ENCODE measurements at places on chromosomes 6 and 20.

DNA sequence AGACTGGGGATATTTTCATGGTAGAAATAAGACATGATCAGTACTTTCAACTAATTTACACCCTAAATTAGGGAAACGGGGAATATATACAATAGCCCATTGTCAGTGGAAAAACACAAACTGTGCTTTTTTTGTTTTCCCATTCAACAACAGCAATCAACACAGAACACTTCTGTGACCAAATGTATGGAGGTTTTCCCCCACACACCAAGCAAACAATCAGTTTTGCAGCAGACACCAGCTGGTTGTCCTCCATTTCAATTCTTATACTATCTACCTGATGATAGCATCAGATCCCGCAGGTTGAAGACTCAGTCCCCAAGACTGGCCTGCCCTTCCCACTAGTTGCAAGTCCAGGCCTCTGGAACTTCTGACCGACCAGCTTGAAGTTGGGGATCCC lies 4.5 kb downstream of the HINT3 start:
- no peak for DNase-seq

GRCh38 chr20:50387996-50388332 lies 122.2 kb upstream of the PTPN1 start:
- DNase-seq, result no peak

GRCh38 chr6:153101461-153101860 lies 29.6 kb downstream of the RGS17 start:
- DNase-seq, result no peak

- peak; percentile 23 for DNase-seq
These were observed 216.2 kb upstream of the PRSS16 start for GRCh38 chr6:27031302-27031701.

DNA sequence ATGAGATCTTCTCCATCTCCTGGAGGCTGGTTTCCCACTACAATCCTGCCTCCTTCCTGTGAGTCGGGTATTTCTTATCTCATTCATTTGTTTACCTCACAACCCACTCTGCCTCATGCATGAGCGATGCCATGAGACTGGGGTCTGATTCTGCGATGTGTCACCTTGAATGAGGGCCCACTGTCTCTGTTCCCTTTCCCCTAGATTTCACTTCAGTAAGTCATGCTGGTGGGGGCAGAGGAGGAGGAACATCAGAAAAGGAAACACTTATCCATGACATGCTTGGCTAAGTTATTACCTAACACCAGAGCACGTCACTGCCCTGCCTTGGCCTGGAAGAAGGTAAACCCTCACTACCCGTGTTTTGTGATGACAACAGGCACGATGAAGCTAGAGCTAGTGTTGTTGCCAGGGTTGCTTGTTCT lies 337.4 kb upstream of the PRDM1 start:
- DNase-seq, result peak; percentile 46

- DNase-seq, result no peak
These were observed 1.6 kb upstream of the FOXA2 start for GRCh38 chr20:22585786-22586493.

DNA sequence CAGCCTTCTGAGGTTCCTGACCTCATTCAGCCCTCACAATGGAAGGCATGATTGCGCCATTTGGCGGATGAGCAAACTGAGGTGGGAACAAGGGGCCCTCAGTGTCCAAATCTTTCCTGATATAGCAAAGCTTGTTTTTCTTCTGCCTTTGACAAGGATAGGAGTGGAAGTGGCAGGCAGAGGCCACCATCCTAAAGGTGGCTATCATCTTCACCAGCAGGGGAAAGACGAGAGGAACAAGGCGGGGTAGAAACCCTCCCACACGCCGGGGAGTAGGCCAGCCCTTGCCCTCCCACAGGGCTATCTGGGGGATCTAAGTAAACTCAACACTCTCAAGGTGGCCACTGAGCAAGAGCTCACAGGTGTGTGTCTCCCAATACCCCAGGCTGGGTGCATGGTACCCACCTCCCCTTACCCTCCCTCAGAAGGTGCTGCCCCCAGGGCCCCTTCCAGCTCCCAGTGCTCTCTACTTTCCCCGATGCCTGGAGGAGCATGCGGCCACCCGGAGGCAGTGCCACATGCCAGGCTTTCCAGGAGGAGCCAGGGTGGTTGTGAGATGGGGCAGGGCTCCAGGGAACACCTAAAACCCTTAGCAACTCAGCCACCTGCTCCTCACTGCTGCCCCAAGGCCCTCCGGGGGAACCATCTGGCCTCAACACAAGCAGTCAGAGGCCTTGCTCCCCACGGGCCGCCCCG lies 11.2 kb downstream of the SPDEF start:
- no peak for DNase-seq

DNA sequence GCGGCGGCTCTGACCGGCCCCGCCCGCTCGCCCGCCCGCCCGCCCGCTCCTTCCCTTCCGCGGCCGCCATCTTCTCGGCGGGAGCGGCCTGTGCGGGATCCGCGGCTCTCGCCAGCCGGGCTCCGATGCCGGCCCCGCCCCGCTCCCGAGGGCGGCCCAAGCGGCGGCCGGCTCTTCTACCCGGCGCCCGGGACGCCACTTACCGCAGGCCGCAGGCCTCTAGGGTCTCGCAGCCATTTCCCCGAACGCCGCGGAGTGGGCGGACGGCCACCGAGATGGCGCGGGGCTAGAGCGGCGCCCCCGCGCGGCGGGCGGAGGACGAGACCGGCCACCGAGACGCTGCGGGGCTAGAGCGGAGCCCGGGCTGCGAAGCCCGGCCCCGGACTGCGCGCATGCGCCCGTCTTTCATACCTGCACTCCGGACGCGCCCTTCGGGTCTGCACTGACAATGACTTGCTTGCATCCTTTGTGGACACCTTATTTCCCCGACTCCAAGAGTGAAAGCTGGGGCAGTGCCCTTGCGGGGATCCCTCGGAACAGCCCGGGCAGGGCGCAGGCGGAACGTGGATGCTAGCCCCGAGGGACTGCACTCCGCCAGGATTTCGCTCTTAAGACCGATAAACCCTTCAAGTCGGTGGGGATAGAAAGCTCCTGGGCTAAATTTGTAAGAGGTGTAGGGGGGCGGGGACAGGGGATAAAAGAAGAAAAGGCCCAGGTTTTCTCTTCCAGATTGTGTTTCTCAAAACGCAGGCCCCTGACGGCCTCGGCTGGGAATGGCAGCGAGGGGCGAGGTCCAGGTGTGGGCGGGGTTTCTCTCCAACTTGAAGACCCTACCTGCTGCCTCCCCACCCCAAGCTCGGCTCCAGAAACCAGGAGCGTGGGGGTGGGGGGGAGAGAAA lies at the start of gene DIDO1:
Gene DIDO1, minus strand, starts transcription at position 277 of the 899 bp plus-strand sequence.
- DNase-seq, result peak; percentile 87

- no peak for DNase-seq
These were observed 161.3 kb downstream of the PKHD1 start for GRCh38 chr6:51926125-51926524.

- no peak for DNase-seq
These were observed 193.9 kb downstream of the ZDHHC14 start for GRCh38 chr6:157574851-157575424.

- DNase-seq, result no peak
These were observed 66.4 kb downstream of the FYN start for GRCh38 chr6:111806561-111807497.

DNA sequence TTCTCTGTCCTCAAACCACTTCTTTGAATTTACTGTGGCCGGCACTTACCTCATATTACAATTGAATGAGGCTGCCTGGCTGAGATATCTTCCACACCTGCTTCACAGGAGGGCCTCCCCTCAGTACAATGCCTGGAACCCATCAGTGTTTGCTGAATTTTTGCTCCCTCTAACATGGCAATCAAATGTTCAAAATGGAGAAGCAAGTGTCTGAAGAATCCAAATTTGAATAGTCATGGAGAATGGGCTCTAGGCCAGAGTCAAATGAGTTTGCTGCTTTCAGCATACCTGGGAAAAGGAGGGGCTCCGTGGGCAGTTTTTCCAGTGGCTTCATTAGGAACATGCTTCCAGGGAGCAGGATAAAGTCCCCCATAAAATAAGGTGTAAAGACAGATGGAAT lies 564.8 kb downstream of the UTRN start:
- no peak for DNase-seq

- no peak for DNase-seq
These were observed 161.0 kb downstream of the KHDC1L start for GRCh38 chr6:73064266-73064665.

- DNase-seq, result no peak
These were observed 80.6 kb downstream of the ADGB start for GRCh38 chr6:146679386-146679785.

GRCh38 chr6:81215092-81215432 lies 537.4 kb downstream of the TENT5A start:
- no peak for DNase-seq

DNA sequence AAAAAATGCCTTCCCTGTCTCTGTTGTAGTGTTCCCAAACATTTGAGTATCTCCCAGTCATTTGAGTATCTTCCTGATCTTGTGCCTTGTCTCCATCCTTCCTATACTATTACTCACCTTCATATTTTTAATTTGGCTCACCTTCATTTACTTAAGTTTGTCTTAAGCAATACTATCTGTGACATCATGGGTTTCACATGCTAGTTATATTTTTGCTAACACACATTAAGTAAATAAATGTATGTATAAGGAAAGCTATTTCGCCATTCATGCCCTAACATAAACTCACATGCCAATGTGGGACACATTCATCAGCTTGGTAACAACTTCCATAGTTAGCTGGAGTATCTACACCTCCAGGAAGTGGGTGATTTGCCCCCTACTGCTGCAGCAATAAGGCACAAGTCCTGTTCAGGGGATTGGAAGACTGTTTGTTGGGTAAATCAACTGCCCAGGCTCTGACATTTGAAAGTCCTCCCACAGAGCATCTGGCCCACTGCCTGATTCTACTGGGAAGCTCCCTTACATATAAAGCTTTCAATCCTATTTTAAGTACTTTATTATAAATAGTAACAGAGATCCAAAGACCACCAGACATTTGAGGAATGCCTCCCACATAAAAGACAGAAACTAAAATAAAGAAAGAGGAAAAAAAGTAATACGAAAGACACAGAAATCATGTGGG lies 132.3 kb downstream of the ISM1 start:
- peak; percentile 39 for DNase-seq

GRCh38 chr20:29750268-29750899 lies 1507.1 kb upstream of the DEFB115 start:
- no peak for DNase-seq

GRCh38 chr6:90343576-90343975 lies 46.9 kb upstream of the BACH2 start:
- DNase-seq, result peak; percentile 54

GRCh38 chr6:149897015-149897697 lies 757 bp downstream of the RAET1E start:
- DNase-seq, result peak; percentile 78

GRCh38 chr6:34113532-34113931 lies 32.4 kb downstream of the GRM4 start:
- DNase-seq, result no peak

GRCh38 chr6:64256483-64256882 lies 620.9 kb downstream of the PHF3 start:
- no peak for DNase-seq

- peak; percentile 74 for DNase-seq
These were observed 983 bp upstream of the ADISSP start for GRCh38 chr20:3768342-3769130.

GRCh38 chr20:24328901-24329300 lies 140.5 kb upstream of the SYNDIG1 start:
- DNase-seq, result peak; percentile 23

- DNase-seq, result no peak
These were observed 700.7 kb downstream of the PRKN start for GRCh38 chr6:162026843-162027242.

- DNase-seq, result no peak
These were observed 339.6 kb downstream of the UTRN start for GRCh38 chr6:144624716-144625115.

- DNase-seq, result peak; percentile 78
These were observed 22.6 kb upstream of the HLA-DQB2 start for GRCh38 chr6:32785781-32786533.

GRCh38 chr20:24705486-24705885 lies 236.1 kb downstream of the SYNDIG1 start:
- DNase-seq, result no peak

DNA sequence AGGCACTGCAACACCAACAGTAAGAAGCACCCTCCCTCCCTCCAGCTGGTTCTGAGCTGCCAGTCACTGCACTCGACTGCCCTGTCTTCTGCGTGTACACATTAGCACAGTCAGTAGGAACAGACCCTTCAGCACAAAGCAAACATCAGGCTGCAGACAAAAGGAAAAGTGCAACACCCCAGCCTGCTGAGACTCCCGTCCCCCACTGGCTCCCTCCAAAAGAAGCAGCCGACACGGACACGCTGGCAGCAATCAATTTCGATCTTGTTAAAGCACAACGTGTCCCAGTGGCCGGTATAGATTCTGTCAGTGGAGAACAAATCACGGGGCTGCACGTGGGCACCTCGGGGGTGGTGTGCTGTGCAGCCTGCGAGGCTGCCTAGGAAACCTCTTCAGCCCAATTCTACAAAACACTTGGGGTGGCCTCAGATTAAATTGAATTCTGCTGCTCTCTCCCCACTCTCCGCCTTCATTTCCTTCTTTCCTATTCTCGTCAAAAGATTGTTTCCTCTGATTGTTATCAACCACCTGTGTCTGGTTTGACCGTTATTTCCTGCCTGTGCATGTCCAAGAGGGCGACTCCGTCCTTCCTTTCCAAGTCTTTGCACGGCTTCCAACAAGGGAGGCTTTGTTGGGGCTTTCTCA lies 38.7 kb downstream of the TRAF3IP2 start:
- DNase-seq, result no peak

DNA sequence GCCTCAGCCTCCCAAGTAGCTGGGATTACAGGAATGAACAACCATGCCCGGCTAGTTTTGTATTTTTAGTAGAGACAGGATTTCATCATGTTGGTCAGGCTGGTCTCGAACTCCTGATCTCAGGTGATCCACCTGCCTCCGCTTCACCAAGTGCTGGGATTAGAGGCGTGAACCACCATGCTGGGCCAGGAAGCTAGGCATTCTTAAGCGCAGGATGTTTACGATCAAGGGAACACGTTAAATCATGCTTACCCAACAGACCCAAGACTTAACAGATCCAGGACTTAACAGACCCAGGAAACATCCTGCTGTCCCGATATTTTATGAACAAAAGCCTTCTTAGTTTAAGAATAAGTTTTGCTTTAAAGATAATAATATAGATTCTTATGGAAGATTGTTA lies 9.1 kb downstream of the PTGIS start:
- no peak for DNase-seq

- no peak for DNase-seq
These were observed 42.5 kb upstream of the ADGRF1 start for GRCh38 chr6:47084610-47085009.

- no peak for DNase-seq
These were observed 67.4 kb upstream of the ARHGAP18 start for GRCh38 chr6:129777371-129777770.

- DNase-seq, result no peak
These were observed 45.0 kb downstream of the ELMO2 start for GRCh38 chr20:46361381-46361780.

DNA sequence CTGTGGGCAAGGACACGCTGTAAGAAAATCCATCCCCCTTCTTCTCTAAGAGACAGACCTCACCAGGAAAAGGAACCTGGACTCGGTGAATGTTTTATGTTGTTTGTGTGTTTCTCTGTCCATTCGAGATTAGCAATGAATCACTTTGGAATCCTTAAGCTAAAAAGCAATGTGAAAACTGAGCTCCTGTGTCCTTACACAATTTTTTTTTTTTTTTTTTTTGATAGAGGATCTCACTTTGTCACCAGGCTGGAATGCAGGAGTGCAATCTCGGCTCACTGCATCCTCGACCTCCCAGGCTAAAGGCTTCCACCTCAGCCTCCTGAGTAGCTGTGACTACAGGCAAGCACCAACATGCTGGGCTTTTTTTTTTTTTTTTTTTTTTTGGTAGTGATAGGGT lies 32.1 kb downstream of the BFSP1 start:
- DNase-seq, result peak; percentile 62

Measured in choroid plexus epithelial cell (primary cell).